ENCODE measurements at places on chromosomes 16 and 17.

GRCh38 chr16:88703486-88704309 is 2.5 kb downstream of the RNF166 start:
- DNase-seq = peak; percentile 71

GRCh38 chr16:2270588-2271470 is 2.9 kb upstream of the RNPS1 start:
- no peak for DNase-seq

DNA sequence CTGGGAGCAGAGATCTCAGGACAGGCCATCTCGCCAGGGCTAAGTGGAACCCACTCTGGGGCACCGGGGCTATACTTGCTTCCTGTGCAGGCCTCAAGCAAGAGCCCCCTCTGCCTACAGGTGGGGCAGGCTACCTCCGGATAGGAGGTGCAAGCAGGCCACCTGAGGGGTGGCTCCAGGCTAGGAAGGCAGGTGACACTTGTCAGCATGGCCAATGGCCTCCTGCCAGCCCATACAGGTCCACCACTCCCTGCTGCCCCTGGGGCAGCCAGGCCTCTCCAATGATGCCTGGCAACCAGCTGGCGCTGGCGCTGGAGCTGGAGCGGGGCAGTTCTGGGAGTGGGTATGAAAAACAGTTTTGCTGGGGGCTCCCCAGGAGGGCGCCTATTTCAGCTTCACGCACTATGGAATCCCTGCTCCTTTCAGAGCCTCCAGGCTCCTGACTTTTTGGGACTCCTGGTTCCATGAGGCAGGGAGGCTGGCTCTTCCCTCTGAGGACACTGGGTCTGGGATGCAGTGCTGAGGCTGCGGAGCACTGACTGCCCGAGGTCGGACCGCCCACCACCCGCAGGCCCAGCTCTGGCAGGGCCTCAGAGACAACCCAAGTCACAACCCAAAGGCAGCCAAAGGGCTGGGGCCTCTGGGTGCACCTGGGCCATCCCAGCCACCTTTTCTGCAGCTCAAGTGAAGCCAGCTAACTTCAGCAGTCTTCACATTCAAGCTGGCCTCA is 8.4 kb upstream of the SREBF1 start:
- DNase-seq = no peak

DNA sequence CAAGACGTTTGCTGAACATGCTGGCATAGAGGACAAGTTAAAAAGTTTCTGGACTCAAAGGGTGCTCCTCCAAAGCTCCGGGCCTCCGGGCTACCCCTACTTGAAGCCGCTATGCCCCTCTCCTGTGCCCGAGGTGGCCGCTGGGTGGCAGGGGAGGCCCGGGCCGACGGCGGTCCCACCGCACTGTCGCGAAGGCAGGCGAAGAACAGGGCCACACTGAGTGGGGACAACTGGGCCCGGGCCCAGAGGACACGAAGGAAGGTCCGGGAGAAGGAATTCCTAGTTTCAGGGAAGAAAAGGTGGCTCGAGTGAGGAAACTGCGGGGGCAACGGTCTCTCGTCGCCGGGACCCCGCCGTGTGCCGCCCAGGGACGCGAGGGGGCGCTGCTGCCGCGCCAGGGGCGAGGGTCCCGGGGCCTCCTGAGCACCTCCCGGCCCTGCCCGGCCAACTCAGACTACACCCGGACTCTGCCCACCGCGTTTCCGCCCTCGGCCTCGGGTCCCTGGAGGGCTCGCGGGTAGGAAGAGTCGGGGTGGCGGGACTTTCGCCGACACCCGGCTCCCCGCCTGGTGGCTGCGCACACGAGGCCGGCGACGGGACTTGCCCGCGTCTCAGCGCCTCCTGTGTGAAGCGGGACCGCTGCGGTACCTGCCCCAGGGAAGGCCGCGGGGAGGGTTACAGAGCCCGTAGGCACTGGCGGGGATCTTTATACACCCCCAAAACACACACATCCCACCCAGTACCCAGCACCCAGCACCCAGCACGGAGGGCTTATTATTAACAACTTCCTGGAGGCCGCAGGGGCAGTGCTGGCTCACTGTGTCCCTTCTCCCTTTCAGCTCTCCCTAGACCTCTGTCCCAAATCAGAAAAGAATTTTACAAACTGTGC is 772 bp upstream of the CHCT1 start:
- peak; percentile 85 for DNase-seq

GRCh38 chr17:45218895-45219661 is 2.6 kb upstream of the FMNL1 start:
- peak; percentile 94 for DNase-seq

DNA sequence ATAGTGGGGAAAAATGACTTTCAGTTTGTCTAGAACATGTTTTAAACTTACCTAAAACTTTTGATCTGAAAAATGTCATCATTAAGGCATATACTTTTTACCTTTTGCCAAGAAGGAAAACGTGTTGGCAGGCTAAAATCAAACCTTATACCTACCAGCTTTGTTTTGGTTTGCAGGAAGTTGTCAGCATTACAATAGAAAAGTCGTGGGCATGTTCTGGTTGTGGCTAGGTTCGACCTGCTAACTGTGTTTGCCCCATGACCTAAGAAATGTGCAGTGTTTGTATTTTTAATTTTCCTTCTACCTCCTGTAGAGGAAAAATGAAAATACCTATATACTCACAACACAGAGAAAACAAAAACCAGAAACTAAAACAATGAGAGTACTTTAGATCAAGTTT is 13.0 kb downstream of the SKAP1 start:
- no peak for DNase-seq

DNA sequence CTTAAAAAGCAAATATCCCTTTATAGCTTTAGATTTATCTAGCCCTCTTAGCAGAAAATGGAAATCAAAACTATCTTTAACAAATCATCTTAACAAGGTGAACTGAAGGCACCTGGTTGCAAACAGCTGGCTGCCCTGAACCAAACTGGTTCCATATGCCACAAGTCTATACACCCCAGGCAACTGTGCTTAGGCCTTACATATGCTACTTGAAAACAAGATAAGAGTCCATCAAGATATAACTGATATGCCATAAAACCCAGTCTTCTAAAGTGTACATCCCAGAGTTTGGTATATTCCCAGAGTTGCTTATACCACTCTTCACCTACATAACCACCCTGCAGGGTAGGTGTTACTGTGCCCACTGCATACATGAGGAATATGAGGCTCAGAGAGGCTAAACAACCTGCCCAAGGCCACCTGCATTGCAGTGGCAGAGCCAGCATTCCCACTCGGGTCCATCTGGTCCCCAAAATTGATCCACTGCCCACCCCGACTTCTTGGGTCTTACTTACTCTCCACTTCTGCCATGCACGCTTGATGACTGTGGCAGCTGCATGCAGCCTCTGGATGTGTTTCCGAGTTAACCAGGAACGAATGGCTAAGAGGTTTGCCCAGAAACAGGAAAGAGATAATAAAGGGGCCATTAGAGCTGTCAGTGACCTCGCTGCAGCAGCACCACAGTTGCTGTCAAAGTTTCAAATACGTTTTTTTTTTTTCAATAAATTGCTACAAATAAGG is 12.2 kb downstream of the ZNHIT3 start:
- no peak for DNase-seq

DNA sequence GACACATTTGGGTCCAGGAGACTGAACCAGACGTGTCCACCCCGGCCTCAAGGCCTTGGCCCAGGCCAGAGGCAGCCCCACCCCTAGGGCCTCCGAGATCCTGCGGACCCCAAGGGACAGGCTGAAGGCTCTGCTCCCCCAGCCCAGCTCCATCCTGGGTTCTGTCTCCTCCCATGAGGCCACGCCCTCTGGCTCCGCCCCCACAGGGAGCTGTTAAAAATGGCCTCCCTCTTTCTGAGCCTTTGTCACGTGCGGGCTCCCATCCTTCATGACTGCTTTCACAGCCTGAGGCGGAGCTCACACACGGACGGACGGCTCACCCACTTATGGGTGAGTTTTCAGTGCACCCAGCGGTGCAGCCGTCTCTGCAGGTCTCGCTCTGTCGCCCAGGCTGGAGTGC is 6.5 kb upstream of the CACNA1H start:
- DNase-seq = no peak

Data from activated naive CD4-positive, alpha-beta T cell treated with anti-CD3 and anti-CD28 coated beads, Interleukin-2, amount 50 U/mL, for 72 hours (primary cell).